Effector CD8-positive, alpha-beta T cell (primary cell): ENCODE measurements at places on chromosomes 1 and 21.

DNA sequence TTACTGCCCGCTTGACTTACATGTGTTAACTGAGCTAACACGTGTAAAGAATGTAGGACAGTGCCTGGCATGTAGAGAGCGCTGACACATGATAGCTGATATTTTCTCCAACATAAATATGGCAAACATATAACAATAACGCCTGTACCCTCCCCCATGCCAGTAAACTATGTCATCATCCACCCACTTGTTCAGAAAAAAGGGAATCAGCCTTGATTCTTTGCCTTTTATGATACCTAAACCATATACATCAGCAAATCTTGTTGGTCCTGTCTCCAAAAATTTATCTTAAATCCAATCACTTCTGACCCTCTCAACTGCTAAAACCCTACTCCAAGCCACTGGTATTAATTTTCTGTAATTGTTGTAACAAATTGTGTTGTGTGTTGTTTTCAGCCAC, 1.1 kb upstream of the ZNF692 start:
- no peak for DNase-seq

GRCh38 chr1:53582211-53583020, 123.2 kb downstream of the DMRTB1 start:
- no peak for DNase-seq

DNA sequence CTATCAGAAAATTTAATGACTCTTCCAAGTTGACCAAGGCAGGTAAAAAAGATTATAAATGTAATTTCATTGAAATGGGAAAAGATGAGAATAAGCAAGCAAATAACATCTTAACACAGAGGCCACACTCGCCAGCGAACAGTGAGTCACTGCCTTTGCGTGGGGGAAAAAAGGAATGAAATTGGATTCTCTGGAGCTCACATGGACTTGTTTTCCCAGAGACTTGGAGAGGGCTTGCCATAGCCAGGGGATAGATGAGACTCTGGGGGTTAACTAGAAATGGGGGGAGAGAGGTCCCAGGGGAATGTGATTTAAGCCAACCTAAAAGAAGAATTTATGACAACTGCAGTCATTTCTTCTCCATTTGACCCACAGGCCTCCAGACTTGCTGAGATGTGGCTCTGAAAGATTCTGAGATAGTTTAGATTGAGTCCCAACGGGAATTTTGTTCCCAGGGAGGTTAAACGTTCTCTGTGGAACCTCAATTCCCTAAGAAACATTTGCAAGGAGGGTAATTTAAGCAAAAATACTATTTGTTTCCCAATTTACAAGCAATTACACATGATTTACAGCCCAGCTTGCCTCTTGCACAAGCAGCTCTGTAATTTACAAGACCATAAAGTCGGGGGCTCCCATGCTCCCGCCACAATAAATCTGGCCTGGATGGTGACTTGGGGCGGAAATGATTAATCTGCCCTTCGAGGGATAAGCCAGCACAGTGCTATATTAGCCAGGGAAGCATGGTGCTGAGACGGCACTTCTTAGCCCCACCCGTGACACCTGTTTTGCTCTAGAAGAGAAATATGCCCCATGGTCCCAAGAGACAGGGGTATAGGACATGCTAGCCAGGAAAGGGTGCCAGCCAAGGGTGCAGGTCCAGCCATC, 68.8 kb downstream of the GRIK3 start:
- DNase-seq = no peak

GRCh38 chr1:163271535-163271934, 50.2 kb upstream of the NUF2 start:
- no peak for DNase-seq

DNA sequence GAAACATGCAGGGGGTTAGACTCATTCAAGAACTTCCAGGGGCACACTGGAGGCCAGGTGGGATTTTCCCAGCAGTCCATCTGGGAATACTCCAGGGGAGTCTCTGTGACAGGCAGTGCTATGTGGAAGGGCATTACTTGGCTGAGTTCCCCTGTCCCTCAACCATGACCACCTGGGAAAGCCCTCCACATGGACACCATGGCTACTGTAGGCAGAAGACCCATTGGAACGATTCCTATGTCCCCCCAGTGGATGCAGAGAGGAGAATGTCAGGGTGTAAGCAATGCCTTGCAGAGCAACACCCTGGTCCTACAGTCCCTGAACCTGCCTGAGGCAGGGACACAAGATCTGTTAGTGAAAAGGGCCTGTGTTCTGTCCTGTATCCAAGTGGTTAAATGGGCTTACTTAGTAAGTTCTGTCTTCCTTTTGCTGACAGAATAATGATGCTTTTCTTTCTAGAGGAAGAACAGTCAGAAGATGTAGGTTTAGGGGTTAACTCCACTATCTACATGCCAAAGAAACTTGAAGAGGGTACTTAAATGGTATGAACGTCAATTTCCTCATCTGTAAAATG, 13.4 kb downstream of the SLAMF1 start:
- DNase-seq = no peak

- no peak for DNase-seq
Measured at GRCh38 chr1:83787246-83787998, 211.5 kb downstream of the TTLL7 start.

DNA sequence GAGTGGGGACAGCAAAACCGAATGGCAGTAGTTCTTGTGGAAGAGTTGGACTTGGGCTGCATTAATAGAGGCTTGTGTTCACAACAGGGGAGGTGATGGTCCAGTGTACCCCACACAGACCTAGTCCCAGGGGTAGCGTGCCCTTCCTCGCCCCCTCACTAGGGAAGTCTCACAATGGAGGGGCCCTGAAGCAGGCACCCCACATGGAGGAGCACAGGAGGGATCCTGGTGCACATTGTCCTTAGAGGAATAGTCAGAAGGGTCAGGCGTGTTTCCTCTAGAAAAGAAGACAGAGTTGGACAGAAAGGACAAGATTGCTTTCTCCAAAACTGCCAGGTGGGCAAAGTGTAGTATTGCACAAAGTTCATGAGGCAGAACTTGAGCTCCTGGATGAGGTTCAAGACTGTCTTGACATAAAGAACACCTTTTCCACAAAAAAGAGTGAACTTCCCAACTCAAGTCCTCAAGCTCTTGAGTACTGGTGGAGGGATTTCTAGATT, 23.3 kb downstream of the ETNK2 start:
- DNase-seq = no peak

- no peak for DNase-seq
Measured at GRCh38 chr1:244954359-244954758, 90.0 kb upstream of the HNRNPU start.

GRCh38 chr21:42365770-42366169, 565 bp downstream of the TFF1 start:
- DNase-seq = no peak

DNA sequence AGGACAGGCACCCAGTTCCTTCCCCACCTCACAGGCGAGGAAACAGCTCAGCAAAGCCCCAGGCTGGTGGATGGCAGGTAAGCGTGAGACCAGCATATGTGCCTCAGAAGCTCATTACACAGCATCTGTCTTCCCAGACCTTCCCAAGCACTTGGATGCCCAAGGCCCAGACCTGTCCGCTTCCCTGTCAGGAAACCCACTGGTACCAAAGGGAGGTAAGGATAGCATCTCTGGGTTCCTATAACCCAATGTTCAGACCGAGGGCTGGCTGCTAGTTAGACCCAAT, 3.3 kb downstream of the POFUT2 start:
- no peak for DNase-seq

DNA sequence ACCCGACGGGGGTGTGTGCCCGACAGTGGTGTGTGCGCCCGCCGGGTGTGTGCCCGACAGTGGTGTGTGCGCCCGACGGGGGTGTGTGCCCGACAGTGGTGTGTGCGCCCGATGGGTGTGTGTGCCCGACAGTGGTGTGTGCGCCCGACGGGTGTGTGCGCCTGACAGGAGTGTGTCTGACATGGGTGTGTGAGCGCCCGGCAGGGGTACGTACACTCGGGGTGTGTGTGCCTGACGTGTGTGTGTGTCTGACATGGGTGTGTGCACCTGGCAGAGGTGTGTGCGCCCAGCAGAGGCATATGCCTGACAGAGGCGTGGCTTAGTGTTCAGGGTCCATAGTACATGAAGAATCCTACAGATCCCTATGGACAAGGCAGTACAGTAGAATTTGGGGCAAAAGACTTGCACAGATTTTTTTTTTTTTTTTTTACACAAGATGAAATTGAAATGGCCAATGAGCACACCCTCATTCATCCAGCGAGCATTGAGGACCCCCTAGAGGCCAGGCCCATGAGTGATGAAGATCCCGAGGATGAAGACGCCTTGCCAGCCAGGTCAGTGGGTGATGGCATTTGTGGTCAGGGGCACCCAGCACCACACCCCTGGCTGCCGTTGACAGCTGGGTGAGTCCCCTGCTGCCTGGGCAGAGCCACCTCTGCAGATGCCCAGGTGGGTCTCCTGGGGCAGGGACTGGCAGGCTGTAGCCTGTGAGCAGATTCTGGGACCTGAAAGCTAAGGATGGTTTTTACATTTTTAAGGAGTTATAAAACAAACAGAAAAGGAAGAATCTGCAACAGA, 60.1 kb downstream of the ADARB1 start:
- DNase-seq = no peak

DNA sequence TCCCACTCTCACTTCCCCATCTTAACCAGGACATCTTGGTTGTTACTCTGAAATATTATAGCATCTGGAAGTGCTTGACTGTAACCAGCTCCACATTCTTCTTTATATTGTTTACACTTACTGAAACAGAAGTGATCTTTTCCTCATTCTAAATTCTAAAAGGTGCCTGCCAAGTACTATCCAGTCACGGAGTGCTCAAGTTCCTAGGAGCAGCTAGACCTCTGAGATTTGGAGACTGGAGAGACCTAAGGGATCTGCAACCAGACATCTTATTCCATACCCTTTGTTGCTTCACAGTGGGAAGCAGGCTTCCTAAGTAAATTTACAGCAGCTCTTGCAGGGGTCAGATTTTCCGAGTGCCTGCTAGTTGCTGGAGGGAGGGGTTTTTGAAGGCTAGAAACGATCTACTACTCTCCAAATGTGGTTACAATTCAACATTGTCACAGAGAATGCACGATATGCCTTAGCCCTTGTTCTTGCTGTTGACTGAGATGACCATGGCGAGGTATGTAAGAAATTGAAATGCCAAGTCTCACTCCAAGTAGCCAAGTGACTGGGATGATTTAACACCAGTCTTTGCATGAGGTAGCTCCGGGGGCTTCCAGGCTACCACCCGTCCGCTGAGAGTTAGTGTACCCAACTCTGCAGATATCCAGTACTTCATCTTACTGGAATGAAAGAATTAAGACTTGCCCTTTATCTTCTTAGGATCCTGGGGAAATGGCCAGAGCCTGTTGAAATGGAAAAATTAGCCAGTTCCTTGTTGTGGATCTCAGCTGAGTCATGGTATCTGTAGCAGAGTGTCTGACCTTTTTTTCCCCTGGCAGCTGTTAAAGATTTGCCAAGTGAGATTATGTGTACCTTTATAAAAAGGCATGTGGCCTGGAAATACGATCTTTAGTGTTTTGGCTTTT, 150.8 kb downstream of the MAST2 start:
- no peak for DNase-seq

DNA sequence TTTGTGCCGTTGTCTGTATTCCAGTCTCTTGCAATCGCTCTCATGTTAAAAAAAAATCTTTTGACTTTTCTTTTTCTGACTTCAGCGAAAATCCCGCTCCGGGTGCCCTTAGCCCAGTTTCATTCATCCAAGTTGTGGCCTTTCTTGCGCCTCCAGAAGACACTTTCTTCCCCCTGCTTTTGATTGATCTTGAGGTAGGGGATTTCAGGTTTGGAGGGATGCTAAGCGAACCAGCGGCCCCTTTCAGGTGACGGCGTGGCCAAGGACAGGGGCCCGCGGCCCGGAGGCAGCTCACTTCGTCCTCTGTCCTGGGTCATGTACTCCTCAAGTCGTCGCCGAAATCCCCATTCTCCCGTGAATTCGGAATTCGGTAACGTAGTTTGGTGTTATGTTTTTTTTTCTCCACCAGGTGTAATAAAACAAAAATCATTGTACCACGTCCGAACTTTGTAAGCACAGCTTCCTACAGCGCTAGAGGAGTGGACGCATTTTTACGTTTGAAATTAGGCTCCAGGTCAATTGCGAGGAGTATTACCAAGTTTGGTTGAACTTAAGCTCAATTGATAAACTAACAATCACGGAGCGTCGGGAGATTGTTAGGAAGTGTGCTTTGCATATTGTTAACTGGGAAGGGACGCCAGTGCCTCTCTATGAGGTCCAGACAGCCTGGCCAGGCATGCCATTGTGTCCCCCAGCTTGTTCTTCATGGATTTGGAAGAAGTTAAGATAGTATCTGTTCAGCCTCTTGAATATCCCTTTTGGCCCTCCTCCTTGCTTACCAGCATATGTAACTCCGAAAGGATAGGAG, 1.1 kb downstream of the MRPS6 start:
- no peak for DNase-seq

DNA sequence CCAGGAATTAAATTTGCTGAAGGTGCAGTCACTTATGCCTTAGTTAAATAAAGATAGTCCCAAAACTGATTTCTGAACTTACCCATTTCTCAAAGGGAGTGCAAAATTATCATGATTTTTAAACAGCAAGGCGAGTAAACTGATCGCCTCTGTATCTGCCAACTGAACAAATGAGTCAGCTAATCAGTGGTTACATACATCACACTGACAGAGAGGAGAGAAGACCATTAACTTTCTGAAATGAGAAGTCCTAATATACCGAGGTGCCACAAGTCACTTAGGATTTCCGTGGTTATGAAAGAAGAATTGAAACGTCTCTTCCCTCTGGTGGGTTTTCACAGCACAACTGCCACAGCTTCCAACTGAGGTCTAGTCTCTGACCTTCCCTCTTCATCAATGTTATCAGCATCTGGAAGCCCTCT, 400.7 kb downstream of the SMYD3 start:
- no peak for DNase-seq

- no peak for DNase-seq
Measured at GRCh38 chr1:169112241-169112640, 5.8 kb downstream of the ATP1B1 start.

GRCh38 chr21:34743831-34744230, 75.0 kb downstream of the CLIC6 start:
- no peak for DNase-seq

DNA sequence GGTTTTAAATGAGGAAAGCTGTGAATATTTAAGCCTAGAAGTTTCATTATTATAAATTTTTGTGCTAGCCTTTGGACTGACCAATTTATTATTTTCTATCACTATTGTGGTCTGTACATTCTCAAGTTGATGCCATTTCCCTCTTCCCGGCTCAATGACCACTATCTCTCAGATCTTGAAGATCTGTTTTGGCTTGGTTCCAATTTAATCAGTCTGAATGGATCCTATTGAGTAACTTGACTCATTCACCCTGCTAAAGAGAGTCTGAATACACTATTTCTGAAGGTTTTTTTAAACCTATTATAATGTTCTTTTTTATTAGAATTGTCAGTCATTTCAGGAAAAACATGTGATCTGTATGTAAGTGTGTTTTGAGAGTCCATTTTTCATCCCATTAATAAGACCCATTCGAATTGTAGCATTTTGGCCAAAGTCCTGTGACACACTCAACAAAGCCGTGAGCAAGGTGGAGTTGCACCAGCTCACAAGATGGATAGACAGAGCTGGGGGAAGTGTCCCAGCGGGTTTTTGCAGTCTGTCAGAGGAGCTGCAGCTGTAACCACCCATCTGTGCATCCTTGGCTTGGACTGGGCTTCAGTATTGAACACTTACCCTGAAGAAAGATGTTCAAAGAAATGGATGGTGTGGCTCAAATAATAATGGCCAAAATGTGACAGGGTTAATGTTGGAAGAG, 145.6 kb downstream of the NFIA start:
- DNase-seq = no peak

- no peak for DNase-seq
Measured at GRCh38 chr1:27566462-27567145, 37.3 kb downstream of the AHDC1 start.

- no peak for DNase-seq
Measured at GRCh38 chr1:56081173-56081572, 498.2 kb downstream of the PLPP3 start.
